ENCODE measurements at places on chromosomes 1 and 21.

DNA sequence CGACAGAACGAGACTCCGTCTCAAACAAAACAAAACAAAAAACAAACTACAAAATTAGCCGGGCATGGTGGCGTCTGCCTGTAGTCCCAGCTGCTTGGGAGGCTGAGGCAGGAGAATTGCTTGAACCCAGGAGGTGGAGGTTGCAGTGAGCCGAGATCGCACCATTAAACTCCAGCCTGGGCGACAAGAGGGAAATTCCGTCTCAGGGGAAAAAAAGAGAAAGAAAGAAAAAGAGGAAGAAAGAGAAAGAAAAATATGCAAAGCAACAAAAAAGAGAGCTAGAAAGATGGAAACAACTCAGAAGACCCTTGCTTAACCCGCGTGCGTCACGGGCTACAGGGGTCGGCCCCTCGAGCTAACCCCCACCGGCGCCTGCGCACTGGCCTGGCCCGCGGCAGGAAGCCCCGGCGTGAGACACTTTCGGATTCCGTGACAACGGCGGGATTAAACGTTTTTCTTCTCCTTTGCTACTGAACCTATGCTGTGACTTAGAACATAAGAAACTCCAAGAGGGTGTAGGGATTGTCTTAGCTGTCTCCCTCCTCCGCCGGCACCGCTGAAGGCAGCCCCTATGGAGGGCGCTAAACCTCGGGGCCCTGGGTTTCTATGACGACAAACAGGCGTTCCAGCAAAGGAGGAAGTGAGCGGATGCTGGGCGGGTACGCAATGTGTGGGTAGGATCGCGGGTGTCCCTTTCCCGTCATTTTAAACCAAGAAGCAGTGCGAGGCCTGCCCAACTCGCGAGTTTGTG is at the start of gene AXDND1:
TSS of gene AXDND1 (plus strand) at position 630 of the 751 bp plus-strand sequence. CDS start 539 bp downstream, outside the sequence.
- peak; percentile 48 for DNase-seq

DNA sequence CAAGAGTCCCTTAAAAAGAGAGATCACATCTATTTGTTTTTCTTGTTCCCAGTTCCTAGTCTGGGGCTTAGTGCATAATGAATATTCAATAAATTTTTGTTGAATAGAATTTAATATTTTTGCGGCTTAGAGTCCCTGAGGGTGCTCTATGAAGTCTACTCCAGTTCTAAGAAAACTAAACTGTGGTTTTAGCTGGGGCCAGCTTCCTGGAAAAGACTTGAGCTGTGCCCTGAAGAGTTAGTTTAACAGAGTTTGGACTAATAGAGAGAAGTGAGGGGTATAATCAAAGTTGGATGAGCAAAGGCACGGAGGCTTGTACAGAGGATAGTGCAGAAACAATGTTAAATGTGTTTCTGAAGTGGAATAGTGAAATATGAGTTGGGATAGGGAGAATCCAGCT is 168.9 kb downstream of the FASLG start:
- DNase-seq: no peak

- no peak for DNase-seq
Measured at GRCh38 chr1:17117451-17118265, 1.6 kb downstream of the PADI2 start.

DNA sequence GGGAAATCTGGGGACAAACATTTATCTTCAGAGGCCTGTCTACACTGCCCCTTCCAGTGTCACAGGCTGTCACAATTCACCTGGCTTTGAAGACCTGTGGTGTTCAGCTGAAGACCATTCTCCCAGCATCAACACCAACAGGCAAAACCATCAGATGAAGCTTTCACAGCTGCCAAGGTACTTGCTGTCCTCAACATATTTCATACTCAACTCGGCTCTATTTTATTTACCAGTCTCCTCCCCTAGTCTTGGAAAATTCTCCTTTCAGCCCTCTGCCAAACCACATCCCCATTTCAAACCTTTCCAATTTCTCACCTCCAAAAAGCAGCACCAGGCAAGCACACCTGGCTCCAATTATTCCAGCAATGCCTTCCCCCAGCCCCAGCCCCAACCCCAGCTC is 108.8 kb downstream of the TGFBR3 start:
- DNase-seq: no peak

DNA sequence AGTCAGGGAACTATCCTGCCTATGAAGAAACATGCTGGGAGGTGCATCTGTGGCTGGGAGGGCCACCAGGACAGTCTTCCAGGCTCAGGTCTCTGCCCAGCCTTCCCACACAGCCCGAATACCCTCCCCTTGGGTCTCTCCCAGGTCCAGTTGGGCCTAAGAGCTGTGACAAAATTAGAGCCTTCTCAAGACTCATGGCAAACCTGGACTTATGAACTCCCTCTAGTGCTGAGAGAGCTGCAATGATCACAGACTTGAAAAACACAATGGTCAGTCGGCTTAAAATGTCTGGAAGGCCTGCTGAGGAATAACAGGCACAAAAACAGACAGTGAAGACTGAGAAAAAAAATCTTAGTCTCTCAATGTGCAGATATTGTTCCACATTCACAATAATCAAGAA is 325.1 kb downstream of the BRINP2 start:
- DNase-seq: no peak

Measured in NCI-H748 treated with DMSO at 0.1 percent for 48 hours (cell line).